ENCODE measurements at places on chromosomes 3 and 15. TPM values are rescaled to one million over a fixed set of nuclear protein-coding genes. Genes with fewer than 3 reads are reported as not detected.

HDC gene
- not detected for total RNA-seq

CMC1 gene
- 0.12 TPM for total RNA-seq

PLSCR5 gene
- total RNA-seq, result not detected

SNX4 gene
- total RNA-seq, result 27.4 TPM

SLC22A14 gene
- total RNA-seq, result 0.23 TPM

CRABP1 gene
- total RNA-seq, result not detected

SCG5 gene
- 100 TPM for total RNA-seq

SKOR1 gene
- total RNA-seq, result under 0.01 TPM

NOX5 gene
- 0.12 TPM for total RNA-seq

IL17RB gene
- total RNA-seq, result 0.35 TPM

SMCO1 gene
- not detected for total RNA-seq

All from smooth muscle cell of the coronary artery (primary cell).